Stimulated activated CD8-positive, alpha-beta memory T cell treated with anti-CD3 and anti-CD28 coated beads, Interleukin-12 subunit alpha, Interleukin-12 subunit beta, amount 100 ng/mL, for 4 hours (primary cell): ENCODE measurements at places on chromosomes 5 and 9.

DNA sequence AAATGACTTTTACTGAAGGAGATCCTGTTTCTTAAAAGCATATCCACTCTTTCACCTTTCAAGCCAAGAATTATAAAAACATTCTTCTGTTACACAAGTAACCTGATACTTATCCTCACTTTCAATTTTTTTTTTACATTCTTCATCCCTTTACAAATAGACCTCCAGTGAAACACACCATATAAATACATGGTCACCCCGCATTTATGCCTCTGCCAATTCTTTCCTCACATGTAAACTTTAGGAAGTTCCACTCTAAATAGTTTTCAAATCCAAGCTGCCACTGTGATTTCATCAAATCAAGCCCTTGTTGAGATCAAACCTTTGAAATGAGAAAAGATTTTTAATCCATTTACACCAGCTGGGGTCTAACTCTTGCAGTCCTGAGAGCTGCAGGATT lies 40.0 kb downstream of the GAS1 start:
- DNase-seq = no peak

GRCh38 chr5:92800365-92800764 lies 780.7 kb downstream of the NR2F1-AS1 start:
- DNase-seq = no peak

DNA sequence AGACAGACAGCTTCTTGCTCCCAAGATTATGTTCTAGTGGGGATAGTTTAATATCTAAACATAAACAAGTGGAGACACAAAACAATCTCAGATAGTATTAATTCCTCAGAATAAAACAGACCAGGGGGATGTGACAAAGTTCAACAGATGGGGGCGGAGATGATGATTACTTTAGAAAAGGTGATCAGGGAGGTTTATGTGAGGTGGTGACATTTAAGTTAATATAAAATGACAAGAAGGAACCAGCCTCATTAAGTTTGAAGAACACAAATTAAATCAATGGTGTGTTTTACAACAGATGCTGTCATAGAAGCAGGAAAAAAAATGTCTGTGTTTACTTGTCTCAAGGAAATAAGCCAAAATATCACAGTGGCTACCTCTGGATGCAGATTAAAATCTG lies 119.6 kb upstream of the HMHB1 start:
- DNase-seq = no peak

DNA sequence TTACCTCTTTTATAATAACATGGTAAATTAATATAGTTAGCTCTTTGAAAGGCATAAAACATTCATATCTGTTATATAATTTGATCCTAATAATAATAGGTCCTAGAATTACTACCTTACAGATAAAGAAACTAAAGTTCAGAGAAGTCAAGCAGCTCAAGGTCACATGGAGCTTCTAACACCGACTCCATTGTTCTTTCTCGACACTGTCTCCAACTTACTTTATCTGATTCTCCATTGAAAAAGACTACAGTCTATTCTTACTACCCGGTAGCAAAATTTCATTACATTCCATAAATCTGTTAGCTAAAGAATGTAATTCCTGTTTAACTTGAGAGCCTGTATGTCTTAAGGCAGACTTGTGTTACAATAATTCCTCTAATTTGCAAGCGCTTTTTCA lies 96.3 kb upstream of the TMEM161B start:
- no peak for DNase-seq

DNA sequence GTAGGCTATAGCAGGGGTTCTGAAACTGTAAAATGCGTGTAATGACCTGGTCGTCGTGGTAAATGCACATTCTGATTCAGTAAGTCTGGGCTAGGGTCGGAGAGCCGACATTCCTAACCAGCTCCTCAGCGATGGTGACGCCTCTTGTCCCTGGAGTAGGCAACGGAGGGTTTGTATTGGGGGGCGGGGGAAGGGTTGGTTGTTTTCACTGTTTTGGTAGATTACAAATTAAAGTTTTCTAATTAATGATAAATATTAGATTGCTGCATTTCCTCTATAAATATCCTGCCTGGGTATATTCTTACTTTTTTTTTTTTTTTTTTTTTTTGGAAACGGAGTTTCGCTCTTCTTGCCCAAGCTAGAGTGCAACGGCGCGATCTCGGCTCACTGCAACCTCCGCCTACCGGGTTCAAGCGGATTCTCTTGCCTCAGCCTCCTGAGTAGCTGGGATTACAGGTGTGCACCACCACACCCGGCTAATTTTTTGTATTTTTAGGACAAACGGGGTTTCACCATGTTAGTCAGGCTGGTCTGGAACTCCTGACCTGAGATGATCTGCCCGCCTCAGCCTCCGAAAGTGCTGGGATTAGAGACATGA lies 566 bp upstream of the ALDH7A1 start:
- no peak for DNase-seq

DNA sequence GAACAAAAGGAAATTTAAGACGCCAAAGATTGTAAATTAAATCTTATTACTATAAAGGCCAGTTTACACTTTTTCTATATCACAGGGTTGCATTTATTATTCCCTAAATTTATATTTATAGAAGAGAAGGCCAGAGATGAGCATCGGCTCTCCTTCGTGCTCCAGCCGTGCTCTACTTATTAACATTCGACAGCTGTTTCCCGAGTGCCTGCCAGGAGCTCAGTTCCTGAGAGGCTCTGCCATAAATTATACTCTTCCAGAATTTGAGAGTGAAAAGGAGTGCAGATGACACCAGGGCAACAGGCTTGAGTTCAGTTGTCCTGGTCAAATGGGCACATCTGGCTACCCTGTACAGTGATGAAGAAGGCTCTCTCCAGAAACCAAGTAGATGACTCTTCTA lies 70.1 kb downstream of the PCSK5 start:
- DNase-seq = no peak

- no peak for DNase-seq
Measured at GRCh38 chr5:52894451-52894850, 94.7 kb upstream of the ITGA2 start.

- DNase-seq = no peak
Measured at GRCh38 chr5:143739746-143740145, 72.2 kb upstream of the HMHB1 start.

- DNase-seq = no peak
Measured at GRCh38 chr9:131606896-131607567, 61.7 kb downstream of the PRRT1B start.

GRCh38 chr9:119868694-119869093 lies 499.5 kb upstream of the BRINP1 start:
- DNase-seq = no peak

DNA sequence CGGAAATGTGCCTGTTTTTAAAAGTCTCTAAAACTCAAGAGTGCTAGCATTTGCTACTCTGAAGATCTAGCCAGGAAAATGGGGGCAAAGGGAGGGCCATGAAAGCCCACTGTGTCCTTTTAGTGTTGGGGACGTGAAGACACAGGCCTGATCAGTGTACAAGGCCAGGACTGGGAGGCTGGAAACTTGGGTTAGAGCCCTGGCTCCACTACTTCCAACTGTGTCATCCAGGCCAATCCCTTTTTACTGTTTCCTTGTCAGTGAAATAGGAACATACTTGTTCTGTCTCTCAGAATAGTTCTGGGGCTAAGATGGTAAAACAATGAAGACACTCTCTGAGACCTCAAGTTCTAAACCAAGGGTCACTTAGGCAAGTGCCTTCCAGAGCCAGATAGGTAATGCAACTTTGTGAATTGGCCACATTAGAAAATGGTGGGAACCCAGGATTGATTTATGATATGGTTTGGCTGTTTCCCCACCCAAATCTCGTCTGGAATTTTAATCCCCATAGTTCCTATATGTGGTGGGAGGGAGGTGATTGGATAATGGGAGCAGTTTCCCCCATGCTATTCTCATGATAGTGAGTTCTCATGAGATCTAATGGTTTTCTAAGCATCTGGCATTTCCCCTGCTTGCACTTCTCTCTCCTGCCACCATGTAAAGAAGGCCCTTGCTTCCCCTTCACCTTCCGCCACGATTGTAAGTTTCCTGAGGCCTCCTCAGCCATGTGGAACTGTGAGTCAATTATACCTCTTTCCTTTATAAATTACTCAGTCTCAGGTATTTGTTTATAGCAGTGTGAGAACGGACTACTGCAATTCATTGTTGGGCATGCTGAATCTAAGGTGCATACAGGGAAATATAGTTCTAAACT lies 30.4 kb upstream of the B4GALT1 start:
- DNase-seq = no peak

DNA sequence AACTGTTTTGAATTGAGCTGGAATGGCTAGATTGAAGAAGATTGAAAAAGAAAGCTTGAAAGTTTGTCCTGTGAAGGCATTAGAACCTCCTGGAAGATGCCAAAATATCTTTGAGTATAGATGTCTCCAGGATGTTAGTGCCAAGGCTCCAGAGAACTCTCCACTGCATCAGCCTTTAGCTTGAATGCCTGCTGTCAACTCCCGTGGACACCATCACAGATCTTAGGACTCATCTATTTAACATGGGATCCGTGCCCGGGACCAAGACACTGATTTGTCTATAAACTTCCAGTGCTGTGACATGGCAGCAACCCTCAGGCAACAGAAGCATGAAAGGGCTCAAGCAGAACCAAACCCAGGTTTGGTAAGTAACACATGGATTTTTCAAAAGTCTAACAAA lies 670.9 kb upstream of the ST8SIA4 start:
- no peak for DNase-seq

- DNase-seq = no peak
Measured at GRCh38 chr5:1511651-1512540, 11.9 kb downstream of the LPCAT1 start.

GRCh38 chr5:154298065-154298464 lies 107.5 kb downstream of the GALNT10 start:
- no peak for DNase-seq
